Activated T-cell treated with anti-CD3 and anti-CD28 coated beads, Interleukin-2, amount 50 U/mL, for 24 hours (primary cell): ENCODE measurements at places on chromosomes 13 and 19.

GRCh38 chr19:42134535-42135070 lies 2.4 kb upstream of the POU2F2 start:
- no peaks in the 10 kb centered on the region for H3K27me3 ChIP-seq
- H3K27ac ChIP-seq, result no peak overlapping the region
- DNase-seq, result no peak

- H3K4me3 ChIP-seq, result no peak overlapping the region
- H3K4me1 ChIP-seq, result peaks cover 54% of the 10 kb centered on the region
- peak; percentile 24 for DNase-seq
- peaks cover 24% of the 10 kb centered on the region for H3K36me3 ChIP-seq
Measured at GRCh38 chr13:51806566-51806965, 2.6 kb upstream of the DHRS12 start.

- H3K4me3 ChIP-seq, result no peak overlapping the region
- H3K4me1 ChIP-seq, result peaks cover 4% of the 10 kb centered on the region
- no peak overlapping the region for H3K27ac ChIP-seq
- H3K27me3 ChIP-seq, result peaks cover 13% of the 10 kb centered on the region
- no peak for DNase-seq
- H3K36me3 ChIP-seq, result no peaks in the 10 kb centered on the region
Measured at GRCh38 chr13:112898621-112899280, 70.3 kb upstream of the MCF2L start.

- no peaks in the 10 kb centered on the region for H3K36me3 ChIP-seq
- no peak for DNase-seq
- peaks cover 5% of the 10 kb centered on the region for H3K4me1 ChIP-seq
- no peak overlapping the region for H3K4me3 ChIP-seq
Measured at GRCh38 chr13:31850041-31850555, 110.8 kb downstream of the RXFP2 start.

GRCh38 chr13:72097568-72097967 lies 230.6 kb upstream of the DACH1 start:
- no peaks in the 10 kb centered on the region for H3K27me3 ChIP-seq
- H3K27ac ChIP-seq, result no peak overlapping the region
- DNase-seq, result no peak

GRCh38 chr13:98390086-98390715 lies 186.7 kb downstream of the STK24 start:
- H3K27ac ChIP-seq, result no peak overlapping the region
- H3K27me3 ChIP-seq, result peaks cover 21% of the 10 kb centered on the region
- no peaks in the 10 kb centered on the region for H3K36me3 ChIP-seq
- DNase-seq, result no peak
- H3K4me3 ChIP-seq, result no peak overlapping the region
- no peaks in the 10 kb centered on the region for H3K4me1 ChIP-seq

- H3K4me1 ChIP-seq, result peaks cover 64% of the 10 kb centered on the region
- no peak overlapping the region for H3K4me3 ChIP-seq
- H3K27ac ChIP-seq, result no peak overlapping the region
Measured at GRCh38 chr13:26299168-26299750, 45.3 kb downstream of the CDK8 start.

DNA sequence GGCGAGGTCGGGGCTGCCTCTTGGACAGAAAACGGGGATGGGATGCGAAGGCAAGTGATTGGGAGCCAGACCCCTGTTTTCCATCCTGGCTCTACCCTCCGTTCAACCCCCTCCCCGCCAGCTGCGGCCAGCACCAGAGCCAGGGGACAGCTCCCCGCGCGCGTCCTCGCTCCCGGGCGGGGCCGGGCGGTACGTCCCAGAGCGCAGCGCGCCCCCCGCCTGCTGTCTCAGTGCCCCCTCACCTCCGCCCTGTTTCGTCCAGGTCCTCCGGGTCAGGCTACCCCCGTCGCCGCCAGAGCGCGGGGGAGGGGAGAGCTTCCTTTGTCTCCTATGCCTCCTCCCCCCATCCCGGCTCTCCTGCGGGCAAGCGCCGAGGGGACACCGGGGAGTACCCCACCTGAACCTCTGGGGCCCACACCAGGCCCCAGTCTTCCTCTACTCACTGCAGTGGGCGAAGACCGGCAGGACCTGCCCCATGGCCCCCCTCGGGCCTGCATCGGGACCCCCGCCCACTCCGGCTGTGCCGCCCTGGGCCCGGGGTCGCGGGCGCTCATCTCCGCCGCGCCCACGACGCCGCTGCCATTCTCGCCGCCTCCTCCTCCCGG lies 396 bp downstream of the RTN2 start:
- H3K4me3 ChIP-seq, result peak overlapping the region; percentile 69
- H3K27me3 ChIP-seq, result peaks cover 41% of the 10 kb centered on the region
- DNase-seq, result peak; percentile 70
- H3K4me1 ChIP-seq, result peaks cover 45% of the 10 kb centered on the region
- no peak overlapping the region for H3K27ac ChIP-seq

DNA sequence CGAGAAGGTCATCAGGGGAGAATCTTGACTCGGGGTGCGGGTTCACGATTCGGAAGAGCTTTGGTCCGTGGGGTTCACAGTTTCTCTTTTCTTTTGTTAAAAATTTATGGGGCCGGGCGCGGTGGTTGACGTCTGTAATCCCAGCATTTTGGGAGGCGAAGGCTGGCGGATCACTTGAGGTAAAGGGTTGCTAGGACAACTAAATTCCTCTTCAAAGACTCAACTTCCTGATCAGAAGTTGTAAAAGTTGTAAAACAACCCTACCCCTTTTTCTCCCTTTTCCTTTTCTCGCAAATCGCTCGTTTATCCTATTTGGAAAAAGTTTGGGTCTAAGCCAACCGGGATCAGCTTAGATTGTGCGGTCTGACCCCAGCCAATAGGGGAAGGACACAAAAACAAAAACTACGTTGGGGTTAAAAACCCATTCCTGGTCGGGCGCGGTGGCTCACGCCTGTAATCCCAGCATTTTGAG lies 673 bp downstream of the ZNF486 start:
- H3K36me3 ChIP-seq, result peaks cover 55% of the 10 kb centered on the region
- peak overlapping the region; percentile 98 for H3K4me3 ChIP-seq
- no peak for DNase-seq
- peak overlapping the region; percentile 93 for H3K27ac ChIP-seq
- H3K27me3 ChIP-seq, result no peaks in the 10 kb centered on the region
- H3K4me1 ChIP-seq, result peaks cover 38% of the 10 kb centered on the region

GRCh38 chr13:76954538-76954937 lies 6.2 kb downstream of the ACOD1 start:
- no peaks in the 10 kb centered on the region for H3K4me1 ChIP-seq
- H3K27ac ChIP-seq, result no peak overlapping the region
- peaks cover 22% of the 10 kb centered on the region for H3K27me3 ChIP-seq
